HFF-Myc (cell line): ENCODE measurements at places on chromosomes 5 and 9.

- peak; percentile 44 for DNase-seq
These were observed 156.0 kb downstream of the ZNF462 start for GRCh38 chr9:107018861-107019545.

DNA sequence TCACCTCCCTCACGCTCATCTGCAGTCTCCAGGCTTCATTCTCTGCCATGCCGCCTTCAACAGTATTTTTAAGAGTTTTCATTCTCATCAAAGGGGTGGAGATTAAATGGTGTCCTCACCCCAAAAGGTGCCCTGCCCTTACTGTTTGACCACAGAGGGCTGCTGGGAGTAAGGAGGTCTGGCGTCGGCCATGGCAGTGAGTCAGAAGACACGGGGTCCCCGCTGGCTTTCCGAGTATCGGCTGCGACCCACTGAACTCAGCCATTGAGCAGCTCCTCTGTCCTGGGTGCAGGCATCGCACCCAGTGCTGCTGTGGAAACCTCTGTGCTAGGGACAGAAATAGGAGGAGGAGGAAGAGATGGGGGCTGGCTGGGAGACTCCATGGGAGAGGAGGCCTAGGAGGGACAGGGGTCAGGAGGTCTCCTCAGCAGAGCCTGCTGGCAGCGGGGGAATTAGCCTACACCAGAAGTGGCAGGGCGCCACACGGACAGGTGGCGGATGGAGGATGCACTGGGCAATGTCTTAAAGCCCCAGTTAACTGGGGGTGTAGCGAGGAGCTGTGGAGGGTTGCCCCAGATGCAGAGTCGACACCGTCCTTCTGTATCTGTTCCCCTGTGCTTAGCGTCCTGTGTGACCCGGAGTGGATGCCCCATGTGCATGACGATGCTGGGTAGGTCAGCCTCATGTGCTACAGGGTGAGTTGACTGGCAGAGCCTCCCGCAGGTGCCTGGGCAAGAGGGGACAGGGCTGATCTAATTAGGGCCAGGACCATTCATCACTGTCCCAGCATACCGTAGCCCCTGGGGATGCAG is 15.4 kb upstream of the PLEKHG4B start:
- no peak for DNase-seq

- DNase-seq: peak; percentile 36
These were observed 59.4 kb downstream of the DAP start for GRCh38 chr5:10701567-10702039.

DNA sequence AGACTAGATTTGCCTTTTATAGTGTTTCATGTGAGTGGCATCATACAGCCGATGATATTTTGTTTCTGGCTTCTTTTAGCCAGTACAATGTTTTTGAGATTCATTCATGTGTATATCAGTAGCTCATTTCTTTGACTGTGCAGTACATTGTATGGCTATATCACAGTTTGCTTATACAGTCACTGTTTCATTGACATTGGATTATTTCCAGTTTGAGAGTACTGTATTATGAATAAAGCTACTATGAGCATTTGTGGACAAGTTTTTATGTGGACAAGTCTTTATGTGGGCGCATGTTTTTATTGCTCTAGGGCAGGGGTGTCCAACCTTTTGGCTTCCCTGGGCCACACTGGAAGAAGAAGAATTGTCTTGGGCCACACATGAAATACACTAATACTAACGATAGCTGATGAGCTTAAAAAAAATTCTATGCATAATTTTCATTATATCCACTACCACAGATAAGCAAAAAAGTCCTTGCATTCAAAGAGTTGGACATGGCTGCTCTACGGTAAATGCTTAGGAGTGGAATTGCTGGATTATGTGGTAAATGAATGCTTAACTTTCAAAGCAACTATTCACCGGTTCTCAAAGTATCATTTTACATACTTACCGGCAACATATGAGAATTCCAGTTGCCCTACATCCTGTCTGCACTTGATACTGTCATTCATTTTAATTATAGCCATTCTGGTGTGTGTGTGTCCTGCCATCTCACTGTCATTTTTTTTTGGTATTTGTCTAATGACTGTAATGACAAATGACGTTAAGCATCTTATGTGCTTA is 177.8 kb downstream of the RGS3 start:
- no peak for DNase-seq

GRCh38 chr5:13866792-13867191 is 77.7 kb downstream of the DNAH5 start:
- DNase-seq: peak; percentile 22

- DNase-seq: no peak
These were observed 169.8 kb upstream of the GRAMD2B start for GRCh38 chr5:126253406-126253805.

DNA sequence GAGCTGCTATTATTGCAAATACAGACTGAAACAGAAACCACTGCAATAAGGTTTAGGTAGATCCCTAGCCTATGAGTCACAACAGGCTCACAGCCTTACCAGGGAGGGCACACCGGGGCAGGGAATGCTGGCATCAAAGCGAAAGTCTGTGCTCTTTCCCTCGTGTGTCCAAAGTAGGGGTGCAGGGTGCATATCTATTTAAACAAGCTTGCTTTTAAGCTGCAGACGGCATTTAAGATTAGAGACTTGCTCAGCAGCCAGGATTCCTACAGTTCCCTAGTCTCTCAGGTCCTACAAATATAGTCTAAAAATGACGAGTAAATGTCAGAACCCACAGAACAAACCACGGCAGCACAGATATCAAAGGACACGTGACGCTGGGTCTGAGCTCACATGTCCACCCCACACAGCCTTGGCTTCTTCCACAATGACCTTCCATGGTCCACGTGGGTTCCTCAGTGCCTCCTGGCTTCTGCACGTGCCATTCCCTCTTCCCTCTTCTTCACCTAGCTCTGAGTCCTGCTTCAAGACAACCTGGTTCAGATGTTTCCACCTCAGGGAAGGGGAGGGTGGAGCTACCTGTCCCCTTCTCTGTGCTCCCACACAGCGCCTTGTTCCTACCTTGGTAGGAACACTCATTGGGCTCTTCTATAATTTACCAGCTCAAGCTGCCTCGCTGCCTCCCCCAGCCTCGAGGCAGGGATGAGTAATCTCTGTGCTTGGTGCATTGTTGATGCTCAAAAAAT is 193.2 kb downstream of the MAPKAP1 start:
- DNase-seq: no peak

DNA sequence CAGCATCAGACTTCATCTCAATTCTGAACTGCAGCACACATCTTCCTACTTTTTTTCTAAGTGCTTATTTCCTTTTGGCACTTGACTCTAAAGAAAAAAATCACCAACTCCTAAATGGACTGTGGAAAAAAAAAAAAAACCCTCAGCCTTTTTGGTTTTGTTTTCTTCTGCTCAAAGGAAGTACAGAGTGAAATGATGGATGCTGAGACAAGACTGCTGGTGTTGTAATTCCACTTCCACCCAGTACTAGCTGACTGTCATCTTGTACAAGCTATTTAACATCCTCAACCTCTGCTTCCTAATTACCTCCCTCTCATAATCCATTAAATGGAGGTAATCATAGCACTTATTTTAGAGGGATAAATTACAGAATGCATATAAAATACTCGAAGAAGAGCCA is 171.5 kb upstream of the GNA14 start:
- no peak for DNase-seq

GRCh38 chr9:7196467-7196866 is 438.7 kb downstream of the KDM4C start:
- DNase-seq: no peak

DNA sequence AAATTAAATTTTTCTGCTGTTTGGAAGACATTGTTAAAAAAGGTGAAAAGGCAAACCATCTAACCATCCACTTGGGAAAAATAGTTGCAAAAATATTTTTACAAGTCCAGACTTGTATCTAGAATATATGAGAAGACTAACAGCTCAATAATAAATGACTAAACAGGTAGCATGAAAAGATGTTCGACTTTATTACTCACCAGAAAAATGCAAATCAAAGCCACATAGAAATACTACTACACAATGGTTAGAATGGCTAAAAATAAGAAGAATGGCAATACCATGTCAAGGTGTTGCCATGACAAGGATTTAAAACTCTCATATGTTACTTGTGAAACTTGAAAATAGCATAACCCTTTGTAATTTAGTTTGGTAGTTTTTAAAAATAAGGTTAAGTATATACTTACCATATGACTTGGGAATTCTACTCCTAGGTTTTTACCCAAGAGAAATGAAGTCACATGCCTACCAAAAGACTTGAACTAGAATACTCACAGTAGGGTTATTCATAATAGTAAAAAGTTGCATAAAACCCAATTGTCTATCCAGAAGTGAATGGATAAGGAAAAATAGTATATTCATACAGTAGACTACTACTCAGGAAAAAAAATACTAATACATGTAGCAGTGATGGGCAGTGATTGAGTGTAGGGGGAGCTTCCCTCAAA is 93.8 kb downstream of the VPS13A start:
- no peak for DNase-seq

DNA sequence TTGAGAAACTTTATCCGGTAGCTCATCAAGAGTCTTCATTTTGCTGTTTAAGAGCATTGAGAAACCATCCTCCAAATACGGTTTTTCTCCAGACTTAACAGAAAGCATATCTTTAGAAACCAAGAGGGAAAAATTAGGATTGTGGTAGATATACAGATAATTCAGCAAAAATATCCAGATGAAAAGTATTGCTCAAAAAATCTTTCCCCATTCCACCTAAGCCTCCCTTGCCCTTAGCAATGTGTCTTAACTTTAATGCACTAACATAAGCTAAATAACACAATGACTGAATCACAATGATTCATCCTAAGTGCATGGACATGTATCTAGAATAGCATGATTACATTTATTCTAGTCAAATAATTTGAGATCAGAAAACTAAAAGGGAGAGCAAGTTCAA is 130.3 kb upstream of the TARS1 start:
- no peak for DNase-seq

DNA sequence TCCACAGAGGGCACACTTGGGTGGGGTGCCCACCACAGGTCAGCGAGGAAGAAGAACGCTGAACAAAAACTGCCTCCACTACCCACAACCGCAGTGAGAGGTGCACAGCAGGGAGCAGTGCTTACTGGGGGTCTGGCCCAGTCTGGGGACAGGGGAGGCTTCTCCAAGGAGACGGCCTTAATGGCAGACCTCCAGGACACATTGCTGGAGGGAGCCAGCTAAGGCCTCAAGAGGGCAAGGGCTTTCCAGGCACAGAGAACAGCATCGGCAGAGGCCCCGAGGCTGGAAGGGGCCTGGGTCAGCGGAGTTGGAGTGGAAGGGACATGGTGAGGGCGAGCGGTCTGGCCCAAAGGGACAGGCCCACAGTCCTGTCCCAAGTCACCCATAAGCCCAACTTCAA is 8.3 kb upstream of the DPM2 start:
- DNase-seq: no peak
